Stimulated activated CD4-positive, alpha-beta T cell treated with anti-CD3 and anti-CD28 coated beads, Interleukin-12 subunit alpha, Interleukin-12 subunit beta, amount 100 ng/mL, for 24 hours (primary cell): ENCODE measurements at places on chromosomes 11 and 22.

- DNase-seq: no peak
These were observed 92.2 kb upstream of the PLET1 start for GRCh38 chr11:112352907-112353306.

DNA sequence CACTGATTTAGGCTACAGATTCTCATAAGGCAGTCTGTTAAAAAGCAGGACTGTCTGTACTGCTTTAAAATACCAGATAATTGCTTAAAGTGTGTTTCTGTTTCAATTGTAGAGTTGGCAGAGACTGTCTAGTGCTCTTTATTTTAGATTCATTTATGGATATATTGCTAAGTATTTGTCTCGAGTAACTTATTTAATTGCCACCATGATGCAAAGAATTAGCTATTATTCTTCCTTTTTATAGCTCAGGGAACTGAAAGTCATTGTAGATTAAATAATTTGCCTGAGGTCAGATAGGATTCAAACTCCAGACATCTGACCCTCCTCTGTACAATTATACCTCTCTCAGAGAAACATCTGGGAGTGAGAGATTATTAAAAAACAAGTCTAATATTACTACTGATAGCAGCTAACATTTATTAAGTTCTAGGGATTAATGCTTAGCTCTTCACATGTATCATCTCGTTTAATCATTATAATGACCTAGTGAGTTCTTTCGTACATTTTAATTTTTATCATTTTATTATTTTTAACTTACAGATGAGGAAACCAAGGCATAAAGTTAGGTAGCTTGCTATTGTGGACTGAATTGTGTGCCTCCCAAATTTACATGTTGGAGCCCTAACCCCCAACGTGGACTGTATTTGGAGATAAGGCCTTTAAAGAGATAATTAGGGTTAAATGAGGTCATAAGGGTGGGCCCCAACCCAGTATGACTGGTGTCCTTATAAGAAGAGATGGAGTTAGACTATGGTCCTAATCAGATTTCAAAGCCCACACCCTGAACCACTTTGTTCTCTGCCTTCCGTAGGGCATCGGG, 19.7 kb upstream of the RAG2 start:
- DNase-seq: no peak

- DNase-seq: no peak
These were observed 10.5 kb downstream of the FGF3 start for GRCh38 chr11:69808667-69809086.

- DNase-seq: no peak
These were observed 12.6 kb downstream of the PARVA start for GRCh38 chr11:12389676-12390657.

DNA sequence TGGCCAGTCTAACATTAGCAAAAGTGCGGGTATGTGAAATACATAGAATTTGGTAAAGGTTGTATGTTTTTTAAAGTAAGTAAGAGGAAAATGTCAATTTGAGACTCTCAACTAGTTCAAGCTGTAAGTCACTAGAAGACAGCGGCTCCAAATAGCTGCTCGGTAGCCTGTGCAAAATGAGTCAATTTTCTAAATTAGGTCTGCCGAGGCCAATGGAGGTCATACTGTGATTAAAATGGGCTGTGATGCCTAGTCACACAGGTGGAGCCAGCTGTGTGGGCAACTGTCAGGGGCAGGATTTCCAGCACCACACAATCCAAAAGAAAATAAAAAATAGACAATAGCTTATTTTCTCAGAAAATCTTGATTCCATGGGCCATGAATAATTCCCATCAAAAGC, 32.3 kb downstream of the KCNA4 start:
- no peak for DNase-seq

- DNase-seq: no peak
These were observed 142.3 kb downstream of the IGLL1 start for GRCh38 chr22:23437779-23438178.

GRCh38 chr11:72639502-72640375, 34.5 kb downstream of the PDE2A start:
- no peak for DNase-seq
